Upper lobe of right lung (tissue), 1 donor: ENCODE measurements at places on chromosomes 7 and 10.

DNA sequence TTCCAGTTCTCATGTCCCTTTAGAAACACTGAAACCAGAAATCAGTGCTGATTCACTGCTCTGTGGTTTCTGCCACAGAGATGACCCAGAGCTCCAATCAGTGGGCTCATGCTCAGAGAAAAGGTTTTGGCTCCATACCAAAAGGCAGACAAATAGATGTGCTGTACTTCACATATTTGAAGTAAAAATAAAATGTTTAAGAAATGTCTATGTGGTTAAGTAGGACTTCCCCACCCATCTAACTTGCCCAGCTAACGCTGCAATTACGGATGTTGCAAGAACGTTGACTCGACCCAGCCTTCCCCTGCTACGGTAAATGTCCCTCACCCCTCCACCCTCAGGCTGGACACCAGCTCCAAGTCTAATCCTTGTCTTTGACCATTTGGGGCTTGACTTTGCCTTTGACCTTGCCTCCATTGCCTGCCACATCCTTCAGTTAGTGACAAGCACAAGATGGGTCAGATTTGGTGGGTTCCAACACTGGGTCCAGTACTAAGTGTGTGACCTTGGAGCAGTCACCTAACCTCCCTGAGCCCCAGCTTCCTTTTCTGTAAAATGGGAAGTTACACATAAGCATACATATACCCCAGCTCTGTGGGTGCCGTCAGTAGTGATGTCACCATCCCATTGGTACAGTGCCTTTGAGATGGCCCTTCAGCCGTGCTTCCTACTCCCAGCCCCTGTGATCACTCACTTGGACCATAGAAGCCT is 95.8 kb downstream of the CHST15 start:
- peak; percentile 70 for DNase-seq

DNA sequence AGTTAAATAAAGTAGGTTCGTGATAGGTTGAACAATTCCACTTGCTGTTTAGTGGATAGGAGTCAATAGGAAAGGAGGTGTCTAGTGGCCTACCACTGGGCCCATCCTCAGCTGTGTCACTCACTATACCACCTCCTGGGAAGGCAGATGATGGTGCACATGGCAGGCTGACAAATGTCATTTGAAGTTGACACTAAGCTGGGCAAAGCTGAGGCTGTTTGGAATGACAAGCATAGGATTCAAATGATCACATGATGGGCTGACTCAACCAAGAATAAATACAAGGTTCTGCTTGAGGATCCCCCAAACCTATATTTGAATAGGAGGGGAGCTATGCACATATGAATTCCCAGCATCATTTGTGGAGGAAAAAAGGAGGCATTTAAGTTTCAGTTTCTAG is 489.8 kb downstream of the RPS24 start:
- DNase-seq, result no peak

DNA sequence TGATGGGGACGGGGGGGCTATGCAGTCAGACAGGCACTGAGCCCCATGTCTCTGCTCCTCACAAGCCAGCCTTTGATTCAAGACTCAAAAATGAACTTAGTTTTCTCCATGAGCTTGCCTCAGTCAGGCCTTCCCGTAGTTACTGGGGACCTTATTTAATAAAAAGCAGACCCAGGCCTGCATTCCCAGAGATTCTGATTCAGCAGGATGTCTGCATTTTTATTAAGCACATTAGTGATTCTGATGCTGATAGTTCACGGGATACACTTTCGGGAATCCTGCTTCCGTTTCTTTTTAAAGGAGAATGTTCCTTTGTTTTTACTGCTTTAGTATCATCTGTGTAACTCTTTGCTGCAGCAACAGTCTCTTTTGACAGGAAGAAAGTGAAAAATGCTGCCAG is 28.3 kb upstream of the PLPP4 start:
- DNase-seq, result no peak

DNA sequence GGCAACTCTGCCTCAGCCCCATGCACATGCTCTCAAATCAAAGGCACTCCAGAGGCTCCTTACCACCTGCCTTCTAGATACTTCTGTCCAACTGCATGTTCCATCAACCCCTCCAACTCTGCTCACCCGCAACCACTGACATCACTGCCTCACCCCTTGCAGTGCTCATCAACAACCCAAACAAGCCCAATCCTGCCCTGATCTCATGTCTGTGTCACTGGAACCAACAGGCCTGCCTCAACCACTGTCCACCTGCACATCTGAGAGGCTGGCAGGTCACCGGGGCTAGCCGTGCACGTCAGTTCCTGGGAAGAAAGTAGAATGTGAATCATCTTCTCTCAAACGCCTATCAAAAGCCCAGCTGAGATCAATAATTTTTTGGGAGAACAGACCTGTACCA is 33.3 kb downstream of the CTBP2 start:
- DNase-seq, result peak; percentile 30

GRCh38 chr10:132395704-132396493 is 1.1 kb upstream of the PWWP2B start:
- peak; percentile 91 for DNase-seq

- no peak for DNase-seq
These were observed 62.1 kb downstream of the PAPSS2 start for GRCh38 chr10:87721781-87722180.

- DNase-seq, result peak; percentile 32
These were observed 140.9 kb upstream of the NPS start for GRCh38 chr10:127408112-127408710.

GRCh38 chr10:7958442-7958841 is 96.0 kb upstream of the GATA3 start:
- DNase-seq, result no peak

DNA sequence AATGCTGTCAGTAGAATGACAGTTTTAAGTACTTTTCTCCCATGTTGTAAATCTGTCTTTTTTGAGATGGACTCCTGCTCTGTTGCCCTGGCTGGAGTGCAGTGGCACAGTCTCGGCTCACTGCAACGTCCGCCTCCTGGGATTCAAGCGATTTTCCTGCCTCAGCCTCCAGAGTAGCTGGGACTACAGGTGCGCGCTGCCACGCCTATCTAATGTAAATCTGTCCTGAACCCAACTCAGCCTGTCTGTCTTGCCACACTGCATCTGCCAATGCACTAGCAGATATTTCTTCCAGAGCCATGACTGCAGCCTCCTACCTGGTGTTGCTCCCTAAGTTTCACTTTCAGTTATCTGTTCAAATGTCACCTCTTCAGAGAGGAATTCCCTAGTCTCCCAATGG is 264.1 kb downstream of the PHF14 start:
- DNase-seq, result no peak

- no peak for DNase-seq
These were observed 6.6 kb upstream of the FEZF1 start for GRCh38 chr7:122311050-122311700.

- DNase-seq, result no peak
These were observed 777.7 kb downstream of the LRMDA start for GRCh38 chr10:76209135-76209534.

DNA sequence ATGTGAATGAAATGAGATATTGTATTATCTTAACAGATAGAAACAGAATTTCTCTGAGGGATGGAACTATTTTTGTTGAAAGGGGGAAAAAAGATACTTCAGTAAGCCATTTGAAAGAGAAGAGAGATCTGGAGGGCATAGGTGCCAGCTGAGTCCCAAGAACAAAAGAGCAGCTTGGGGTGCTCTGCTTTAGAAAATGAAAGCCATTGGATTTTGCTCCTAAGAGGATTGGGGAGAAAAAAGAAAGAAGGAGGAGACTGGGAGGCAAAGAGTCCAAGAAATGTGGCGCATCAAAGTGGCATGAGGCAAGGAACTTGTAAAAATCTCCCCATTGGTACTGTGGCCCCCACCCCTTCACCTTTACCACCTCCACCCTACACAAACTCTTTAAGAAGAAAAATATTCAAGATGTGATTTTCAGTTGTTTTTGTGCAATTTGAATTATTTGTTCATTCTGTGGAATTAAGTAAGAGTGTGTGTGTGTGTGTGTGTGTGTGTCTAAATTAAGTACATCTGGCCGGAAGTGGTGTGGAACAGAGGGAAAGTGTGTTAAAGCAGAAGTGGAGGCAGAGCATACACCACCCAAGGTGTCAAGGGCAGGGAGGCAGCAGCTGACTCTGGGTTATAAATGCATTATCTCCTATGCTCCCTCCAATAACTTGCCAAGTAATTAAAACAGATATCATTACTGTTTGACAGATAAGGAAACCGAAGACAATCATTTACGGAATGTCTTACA is 9.9 kb upstream of the GNAI1 start:
- DNase-seq, result no peak

DNA sequence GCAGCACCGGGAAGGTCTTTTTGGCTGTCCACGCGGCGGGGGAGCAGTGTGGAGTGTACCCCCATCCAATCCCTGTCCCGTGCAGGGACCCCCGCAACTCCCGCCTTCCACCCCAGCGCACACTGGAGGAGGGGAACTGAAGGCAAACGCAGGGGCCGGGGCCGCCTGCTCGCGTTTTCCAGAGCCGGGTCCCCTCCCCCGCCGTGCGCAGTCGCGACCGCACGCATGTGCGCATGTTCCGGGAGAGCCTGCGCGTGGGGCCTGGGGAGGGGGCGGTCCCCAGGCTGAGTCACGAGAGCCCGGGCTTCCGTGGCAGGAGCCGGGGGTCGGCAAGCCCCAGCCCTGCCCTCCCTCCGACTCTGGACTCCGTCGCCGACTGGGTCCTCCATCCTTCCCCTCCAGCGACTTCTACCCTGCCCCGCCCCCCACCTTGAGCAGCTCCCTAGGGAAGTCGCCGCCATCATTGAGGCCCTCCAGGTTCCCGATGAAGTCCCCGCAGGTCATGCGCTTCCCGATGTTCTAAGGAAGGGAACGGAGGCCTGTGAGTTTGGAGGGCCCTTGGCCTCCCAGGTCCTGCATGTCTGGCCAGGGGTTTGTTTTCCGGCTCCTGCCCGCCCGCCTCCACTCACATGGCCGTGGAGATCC is 8.0 kb downstream of the PSD start:
- DNase-seq, result peak; percentile 61

DNA sequence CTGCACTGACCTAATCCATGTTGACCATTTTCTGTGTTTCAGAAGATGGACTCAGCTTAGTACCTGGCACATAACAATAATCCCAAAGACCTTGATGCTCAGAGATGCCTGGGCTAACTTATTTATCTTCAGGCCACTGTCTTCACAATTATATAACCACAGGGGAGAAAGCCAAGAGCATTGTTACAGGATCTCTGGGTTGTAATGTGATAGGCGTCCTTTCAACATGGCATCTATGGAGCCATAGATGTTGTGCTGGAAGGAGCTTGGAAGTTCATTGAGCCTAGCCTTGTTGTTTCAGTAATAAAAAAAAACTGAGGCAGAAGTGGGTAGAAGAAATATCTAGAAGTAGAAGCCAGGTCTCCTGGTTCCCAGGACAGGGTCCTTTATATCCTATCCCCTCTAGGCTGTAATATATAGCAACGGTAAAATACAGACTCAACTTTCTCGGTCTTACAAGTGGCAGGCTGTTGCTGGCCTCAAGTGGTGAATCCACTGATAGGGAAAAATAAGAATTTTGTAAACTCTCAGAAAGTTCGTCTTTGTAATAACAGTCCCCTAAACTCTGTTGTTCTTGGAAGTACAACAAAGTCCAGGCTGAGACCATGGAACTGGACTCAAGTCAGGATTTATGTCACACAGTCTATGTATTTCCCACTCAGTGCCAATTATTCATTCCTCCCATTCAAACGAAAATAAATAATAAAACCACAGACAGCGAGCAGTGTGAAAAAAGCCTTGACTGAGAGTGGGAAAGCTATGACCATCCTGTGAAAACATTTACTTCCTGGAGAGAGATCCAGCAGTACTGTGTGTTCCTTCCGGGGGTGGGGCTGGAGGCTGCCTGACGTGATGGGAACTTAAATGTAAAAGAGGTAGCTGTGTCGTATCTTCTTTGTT is 277.6 kb downstream of the REEP3 start:
- no peak for DNase-seq

- DNase-seq, result no peak
These were observed 20.5 kb upstream of the PITRM1 start for GRCh38 chr10:3192856-3193635.

DNA sequence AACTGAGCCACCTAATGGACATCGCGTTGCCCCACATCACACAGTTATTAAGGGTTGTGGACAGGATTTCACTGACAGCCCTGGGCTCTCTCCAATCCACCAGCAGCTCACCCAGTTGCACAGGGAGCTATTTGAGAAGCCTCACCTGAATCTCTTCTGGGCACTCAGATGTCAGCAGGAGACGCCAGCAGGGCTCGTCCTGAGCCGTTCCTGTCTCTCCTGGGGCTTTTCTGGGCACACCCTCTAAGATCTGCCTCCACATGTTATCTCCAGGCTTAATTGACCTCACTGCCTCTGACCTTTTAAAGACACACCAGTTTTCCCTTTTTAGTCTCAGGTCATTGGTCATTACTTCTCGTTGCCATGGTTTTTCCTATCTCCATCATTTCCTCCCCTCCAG is 63.0 kb downstream of the GRID1 start:
- DNase-seq, result no peak

- no peak for DNase-seq
These were observed 92.0 kb upstream of the AHR start for GRCh38 chr7:17206349-17206905.

DNA sequence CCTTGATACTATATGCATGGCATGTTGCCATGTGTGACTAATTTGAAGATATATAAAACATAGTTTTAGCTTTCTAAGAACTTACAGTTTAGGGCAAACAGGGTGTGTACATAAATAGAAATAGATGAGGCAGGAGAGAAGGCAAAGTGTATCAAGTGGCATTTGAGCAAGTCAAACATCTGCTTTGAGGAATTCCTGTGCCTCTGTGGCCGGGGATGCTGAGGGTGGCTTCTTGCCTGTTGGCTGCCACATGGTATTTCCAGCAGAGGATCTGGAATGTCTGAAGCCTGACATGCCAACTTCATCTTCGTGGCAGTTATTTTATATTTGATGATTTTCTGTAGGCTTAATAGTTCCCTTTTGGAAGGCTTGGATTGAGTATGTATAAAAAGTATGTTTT is 6.0 kb downstream of the SSBP1 start:
- DNase-seq, result no peak

GRCh38 chr7:149831741-149832219 is 6.4 kb upstream of the ZNF862 start:
- DNase-seq, result peak; percentile 32

DNA sequence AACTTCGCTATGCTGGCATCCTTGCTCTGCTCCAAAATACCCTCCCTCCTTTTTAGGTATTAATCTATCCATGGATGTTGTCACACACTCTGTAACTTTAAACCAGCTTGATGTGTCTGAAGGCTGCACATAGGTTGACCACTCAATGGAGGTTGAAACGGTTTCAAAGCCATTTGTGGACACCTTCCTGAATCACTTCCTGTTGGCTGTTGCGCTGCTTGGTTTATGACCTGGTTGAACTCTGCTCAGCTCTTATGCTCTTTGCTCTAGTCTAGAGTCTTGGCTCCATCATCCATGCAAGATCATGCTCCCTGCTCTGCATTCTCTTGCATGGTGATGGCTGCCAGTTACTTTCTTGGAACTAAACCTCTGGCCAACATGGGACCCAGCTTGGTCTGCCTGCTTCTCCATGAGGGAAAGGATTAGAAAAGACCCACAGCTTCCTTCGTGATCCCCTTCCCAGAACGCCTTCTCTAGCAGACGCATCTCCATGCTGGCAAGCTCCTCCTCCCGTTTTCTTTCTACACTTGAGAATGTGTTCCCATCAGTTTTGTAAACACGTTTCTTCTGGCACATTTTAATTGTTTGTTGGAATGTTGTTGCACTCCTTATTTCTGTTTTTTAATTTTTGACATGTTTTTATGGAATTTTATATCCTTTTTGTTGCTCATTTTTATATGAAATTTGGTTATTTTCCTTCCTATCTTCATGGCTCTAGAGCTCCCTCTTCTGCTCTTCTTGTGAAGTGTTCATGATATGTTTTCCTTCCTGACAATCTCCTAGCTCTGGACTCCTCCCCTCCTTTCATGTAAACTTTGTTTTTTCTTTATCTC is 149.8 kb downstream of the XPNPEP1 start:
- no peak for DNase-seq

GRCh38 chr7:39582536-39582935 is 16.3 kb downstream of the YAE1 start:
- DNase-seq, result no peak
